ENCODE measurements at places on chromosomes 2 and 18. TPM values are rescaled to one million over a fixed set of nuclear protein-coding genes. Genes with fewer than 3 reads are reported as not detected.

DNA sequence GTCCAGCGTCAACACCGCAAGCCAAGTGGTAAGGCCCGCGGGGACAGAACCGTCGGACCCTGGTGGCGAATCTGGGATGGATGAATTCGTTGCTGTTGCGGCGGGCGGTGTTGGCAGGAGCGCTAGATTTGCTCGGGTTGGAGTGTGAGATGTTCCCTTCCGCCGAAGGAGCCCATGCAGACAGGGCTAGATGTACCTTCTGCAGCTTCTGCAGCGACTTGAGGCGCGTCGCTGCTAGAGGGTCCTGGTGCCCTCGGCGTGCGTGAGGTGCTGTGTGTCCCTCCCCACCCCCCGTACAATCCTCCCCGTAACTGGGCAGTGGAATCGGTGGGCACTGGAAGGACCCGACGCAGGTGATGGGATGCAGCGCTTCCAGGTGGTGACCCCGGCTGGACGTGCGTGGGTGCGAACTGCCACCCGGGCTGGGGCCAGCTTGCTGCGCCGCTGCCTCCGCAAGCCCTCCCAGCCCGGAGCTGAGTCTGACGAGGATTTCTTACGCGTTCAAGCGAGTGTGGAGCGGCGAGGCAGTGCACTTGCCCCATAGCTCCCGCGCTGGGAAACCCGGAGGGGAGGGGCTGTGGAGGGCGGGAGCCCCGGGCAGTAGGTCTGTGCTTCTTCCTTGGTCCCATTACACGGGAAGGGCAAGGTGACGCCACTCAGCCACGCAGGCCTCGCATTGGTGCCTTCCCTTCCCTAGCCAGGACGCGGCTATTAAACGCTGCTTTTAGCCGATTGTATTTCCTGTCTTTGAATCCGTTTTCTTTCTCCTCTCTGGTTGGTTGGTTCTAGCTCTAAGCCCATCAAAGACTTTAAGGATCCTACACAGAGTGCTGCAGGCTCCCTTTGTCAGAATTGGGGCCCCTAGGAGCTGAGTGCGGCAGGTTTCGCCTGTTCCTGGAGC, 34.2 kb downstream of the CHRNA1 start:
- H3K4me3 ChIP-seq: peak overlapping the region; percentile 7
- no peak for DNase-seq
- H3K27ac ChIP-seq: no peak overlapping the region
- peaks cover 5% of the 10 kb centered on the region for H3K27me3 ChIP-seq
- no peaks in the 10 kb centered on the region for H3K36me3 ChIP-seq

DNA sequence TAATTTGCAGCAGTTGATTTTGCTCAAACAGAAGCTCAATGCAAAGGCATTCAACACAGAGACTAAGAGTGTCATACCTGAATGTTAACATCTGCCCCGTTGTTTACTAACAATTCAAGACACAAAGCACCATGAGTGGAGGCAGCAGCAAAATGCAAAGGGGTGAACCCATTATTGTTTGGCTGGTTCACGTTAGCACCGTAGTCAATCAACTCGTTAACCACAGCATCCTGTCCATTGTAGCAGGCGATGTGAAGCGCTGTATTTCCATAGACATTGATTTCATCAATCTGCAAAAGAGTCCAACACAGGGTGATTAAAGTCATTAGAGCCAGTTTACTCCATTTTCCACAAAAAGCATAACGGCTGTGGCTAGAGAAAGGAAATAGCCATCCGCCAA, 189.3 kb downstream of the ANKRD44 start:
- DNase-seq: no peak
- no peaks in the 10 kb centered on the region for H3K27me3 ChIP-seq
- no peak overlapping the region for H3K27ac ChIP-seq

GRCh38 chr2:158297606-158298005, 158.9 kb downstream of the CCDC148 start:
- no peak overlapping the region for H3K27ac ChIP-seq
- no peaks in the 10 kb centered on the region for H3K4me1 ChIP-seq
- no peak for DNase-seq
- H3K36me3 ChIP-seq: no peaks in the 10 kb centered on the region
- H3K4me3 ChIP-seq: no peak overlapping the region

DNA sequence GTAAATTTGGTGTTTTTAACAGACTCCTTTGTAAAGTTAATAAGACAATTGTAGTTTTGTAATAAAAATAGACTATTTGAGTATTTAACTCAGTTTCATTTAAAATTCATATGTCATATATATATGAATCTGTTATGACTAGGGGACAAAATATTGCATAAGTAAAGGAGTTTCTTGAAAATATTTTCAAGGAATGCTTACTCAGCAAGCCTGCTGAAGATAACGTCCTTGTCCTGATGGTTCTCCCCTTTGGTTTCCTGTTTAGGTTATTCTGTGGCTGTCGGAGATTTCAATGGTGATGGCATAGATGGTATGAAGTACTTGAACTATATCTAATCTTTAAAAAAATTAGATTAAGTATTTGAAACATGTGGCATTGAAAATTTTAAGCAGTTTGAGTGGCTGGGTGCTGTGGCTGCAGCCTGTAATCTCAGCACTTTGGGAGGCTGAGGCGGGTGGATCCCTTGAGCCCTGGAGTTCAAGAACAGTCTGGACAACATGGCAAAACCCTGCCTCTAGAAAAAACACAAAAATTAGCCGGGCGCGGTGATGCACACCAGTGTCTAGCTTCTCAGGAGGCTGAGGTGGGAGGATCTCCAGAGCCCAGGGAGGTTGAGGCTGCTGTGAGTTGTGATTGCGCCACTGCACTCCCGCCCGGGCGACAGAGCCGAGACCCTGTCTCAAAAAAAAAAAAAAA, 47.1 kb downstream of the ITGAV start:
- DNase-seq: no peak
- H3K27ac ChIP-seq: no peak overlapping the region
- H3K36me3 ChIP-seq: no peaks in the 10 kb centered on the region
- no peak overlapping the region for H3K4me3 ChIP-seq
- no peaks in the 10 kb centered on the region for H3K27me3 ChIP-seq

DNA sequence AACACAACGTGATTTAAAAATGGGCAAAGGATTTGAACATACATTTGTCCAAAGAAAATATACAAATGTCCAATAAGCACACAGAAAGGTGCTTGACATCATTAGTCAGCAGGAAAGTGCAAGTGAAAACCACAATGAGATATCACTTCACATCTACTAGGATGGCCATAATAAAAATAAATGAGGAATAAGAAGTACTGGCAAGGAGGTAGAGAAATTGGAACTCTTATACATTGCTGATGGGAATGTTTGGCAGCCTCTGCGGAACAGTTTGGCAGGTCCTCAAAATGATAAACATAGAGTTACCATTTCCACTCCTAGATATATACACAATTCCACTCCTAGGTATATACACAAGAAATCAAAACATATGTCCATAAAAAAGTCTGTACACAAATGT, 51.0 kb upstream of the PGAP1 start:
- H3K4me3 ChIP-seq: no peak overlapping the region
- no peak for DNase-seq
- H3K27me3 ChIP-seq: no peaks in the 10 kb centered on the region
- H3K36me3 ChIP-seq: no peaks in the 10 kb centered on the region
- no peak overlapping the region for H3K27ac ChIP-seq

- no peak for DNase-seq
- H3K4me1 ChIP-seq: no peaks in the 10 kb centered on the region
- H3K4me3 ChIP-seq: no peak overlapping the region
- no peaks in the 10 kb centered on the region for H3K27me3 ChIP-seq
Measured at GRCh38 chr18:64287926-64288325, 139.0 kb upstream of the LINC00305 start.

CELF4 gene
- total RNA-seq: 0.18 TPM

ARHGAP25 gene
- 6.6 TPM for total RNA-seq

DNA sequence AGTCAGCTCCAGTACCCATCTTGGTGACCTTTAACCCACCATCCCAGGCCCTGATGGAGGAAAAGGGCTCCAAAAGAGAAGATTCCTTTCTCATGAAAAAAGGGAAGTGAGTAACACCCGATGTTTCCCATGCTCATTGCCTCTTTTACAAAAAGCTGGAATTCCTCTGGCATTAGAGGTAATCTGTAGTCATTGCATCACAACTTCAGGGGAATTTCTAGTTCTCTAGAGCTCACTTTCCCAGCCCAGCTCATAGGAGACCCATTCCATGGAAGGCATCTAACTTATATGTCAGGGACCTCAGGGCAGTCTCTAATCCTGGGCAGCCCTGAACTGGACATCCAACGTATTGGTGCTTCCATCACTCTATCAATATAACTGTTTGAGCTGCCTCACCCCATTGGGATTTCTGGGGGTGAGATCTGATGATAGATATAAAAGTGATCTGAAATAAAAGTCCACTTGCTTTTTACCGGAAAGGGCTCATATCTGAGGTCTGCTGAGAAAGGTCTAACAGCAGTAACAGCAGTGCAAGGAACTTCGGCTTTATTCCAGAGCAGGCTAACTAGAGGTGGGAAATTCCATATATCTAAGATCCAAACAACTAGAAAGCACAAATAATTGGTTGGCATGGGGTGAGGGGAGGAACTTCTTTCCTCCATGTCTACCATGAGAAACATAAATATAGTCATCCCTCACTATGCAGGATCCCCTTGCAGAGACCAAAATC, 106.1 kb downstream of the ETAA1 start:
- H3K4me1 ChIP-seq: no peaks in the 10 kb centered on the region
- H3K27ac ChIP-seq: peak overlapping the region; percentile 71
- no peaks in the 10 kb centered on the region for H3K36me3 ChIP-seq
- DNase-seq: peak; percentile 28

DNA sequence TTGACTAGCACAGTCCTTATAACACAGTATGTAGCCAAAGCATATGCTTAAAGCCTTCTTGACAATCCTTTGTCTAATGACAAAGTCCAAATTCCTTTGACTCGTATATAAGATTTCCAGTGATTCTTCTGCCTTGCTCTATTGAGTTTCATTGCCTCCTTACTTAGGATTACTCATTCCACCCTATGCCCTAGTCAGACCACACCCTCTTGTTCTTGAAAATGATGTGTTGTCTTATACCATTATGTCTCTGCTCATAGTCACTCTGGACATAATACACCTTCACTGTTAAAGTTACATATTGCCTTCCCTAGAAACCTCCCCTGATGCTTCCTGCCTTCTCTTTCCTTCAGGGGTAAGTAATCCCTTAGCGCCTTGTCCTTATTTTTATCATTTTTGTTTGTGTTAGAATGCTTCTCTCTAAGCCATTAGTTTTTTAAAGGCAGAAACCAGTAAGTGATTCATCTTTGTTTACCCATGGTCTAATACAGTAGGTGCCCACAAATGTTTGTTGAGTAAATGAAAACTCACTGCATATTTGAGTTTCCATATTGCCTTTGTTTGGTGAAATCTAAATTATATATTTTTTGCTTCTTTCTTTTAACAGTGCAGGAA, 19.3 kb downstream of the GPD2 start:
- no peaks in the 10 kb centered on the region for H3K4me1 ChIP-seq
- no peak for DNase-seq
- H3K27ac ChIP-seq: no peak overlapping the region
- no peak overlapping the region for H3K4me3 ChIP-seq
- no peaks in the 10 kb centered on the region for H3K27me3 ChIP-seq

DNA sequence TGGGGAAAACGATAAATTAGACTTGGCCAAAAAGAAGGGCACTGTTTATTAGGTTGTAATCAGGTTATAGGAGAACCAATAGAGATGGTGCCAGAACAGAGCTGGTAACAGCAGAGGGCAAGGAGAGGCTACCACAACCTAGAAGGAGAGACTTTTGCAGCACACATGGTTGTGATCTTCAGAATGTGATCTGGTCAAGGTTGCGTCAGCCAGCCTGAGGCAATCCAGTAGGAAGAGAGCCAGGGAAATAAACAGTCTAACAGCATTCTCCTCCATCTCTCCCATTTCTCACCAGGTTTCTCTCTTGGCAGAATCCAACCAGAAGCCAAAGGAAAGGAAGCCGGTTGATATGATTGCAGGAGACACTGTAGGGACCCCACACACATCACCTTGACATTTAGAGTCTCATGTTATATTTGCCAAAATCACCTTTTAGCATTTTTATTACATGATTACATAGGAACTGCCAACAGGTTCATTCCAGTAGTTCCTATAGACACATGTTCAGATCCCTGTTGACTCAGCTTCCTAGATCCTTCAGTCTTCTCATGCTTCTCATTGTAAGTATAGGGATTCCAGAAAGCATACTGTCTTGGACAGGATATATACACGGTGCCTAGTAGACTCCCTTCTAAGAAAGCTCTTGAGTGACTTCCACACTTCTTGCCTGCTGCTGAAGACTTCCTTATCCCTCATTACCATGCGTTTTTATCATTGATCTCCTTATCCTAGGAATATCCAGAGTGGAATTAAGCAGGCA, 17.6 kb upstream of the SPATS2L start:
- H3K4me3 ChIP-seq: no peak overlapping the region
- no peaks in the 10 kb centered on the region for H3K27me3 ChIP-seq
- H3K4me1 ChIP-seq: no peaks in the 10 kb centered on the region
- no peak for DNase-seq
- H3K36me3 ChIP-seq: no peaks in the 10 kb centered on the region

GRCh38 chr2:145723872-145724271, 1204.0 kb upstream of the ZEB2 start:
- H3K27ac ChIP-seq: no peak overlapping the region
- H3K27me3 ChIP-seq: no peaks in the 10 kb centered on the region
- no peak for DNase-seq
- no peaks in the 10 kb centered on the region for H3K36me3 ChIP-seq
- no peaks in the 10 kb centered on the region for H3K4me1 ChIP-seq

- H3K27ac ChIP-seq: no peak overlapping the region
- H3K27me3 ChIP-seq: no peaks in the 10 kb centered on the region
- no peaks in the 10 kb centered on the region for H3K36me3 ChIP-seq
Measured at GRCh38 chr2:39620067-39620466, 45.6 kb upstream of the TMEM178A start.

DNA sequence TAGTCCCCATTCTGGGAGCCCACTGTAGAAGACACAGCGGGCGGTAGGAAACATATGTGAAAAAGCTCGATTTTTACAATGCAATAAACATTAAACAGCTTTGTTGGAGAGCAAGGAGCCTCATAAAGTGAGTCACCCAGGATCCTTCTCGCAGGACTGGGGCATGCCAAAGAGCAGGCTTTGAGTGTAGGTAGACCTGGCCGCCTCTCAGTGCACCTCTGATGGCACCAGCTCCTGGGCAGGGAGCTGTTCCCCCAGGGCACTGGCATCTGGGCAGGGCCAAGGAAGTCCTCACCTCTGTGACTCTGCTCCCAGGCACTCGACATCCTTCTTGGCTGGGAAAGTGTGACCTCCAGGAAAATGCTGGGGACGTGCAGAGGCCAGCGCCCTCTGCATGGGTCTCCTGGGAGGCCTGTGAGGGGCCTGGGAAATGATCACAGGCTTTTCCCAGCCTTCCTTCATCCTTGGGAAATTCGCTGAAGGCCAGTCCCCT, 94.2 kb downstream of the POLR1A start:
- H3K4me3 ChIP-seq: no peak overlapping the region
- no peaks in the 10 kb centered on the region for H3K36me3 ChIP-seq
- peak; percentile 11 for DNase-seq

MEP1B gene
- total RNA-seq: not detected

All from uterus (tissue), 4 donors.